ENCODE measurements at places on chromosomes 4 and X. TPM values are rescaled to one million over a fixed set of nuclear protein-coding genes. Genes with fewer than 3 reads are reported as not detected.

- no peaks in the 10 kb centered on the region for H3K36me3 ChIP-seq
- H3K4me3 ChIP-seq: no peak overlapping the region
- H3K27ac ChIP-seq: no peak overlapping the region
- no peaks in the 10 kb centered on the region for H3K27me3 ChIP-seq
- no peaks in the 10 kb centered on the region for H3K4me1 ChIP-seq
- DNase-seq: no peak
Measured at GRCh38 chr4:168723020-168723419, 226.2 kb downstream of the PALLD start.

DNA sequence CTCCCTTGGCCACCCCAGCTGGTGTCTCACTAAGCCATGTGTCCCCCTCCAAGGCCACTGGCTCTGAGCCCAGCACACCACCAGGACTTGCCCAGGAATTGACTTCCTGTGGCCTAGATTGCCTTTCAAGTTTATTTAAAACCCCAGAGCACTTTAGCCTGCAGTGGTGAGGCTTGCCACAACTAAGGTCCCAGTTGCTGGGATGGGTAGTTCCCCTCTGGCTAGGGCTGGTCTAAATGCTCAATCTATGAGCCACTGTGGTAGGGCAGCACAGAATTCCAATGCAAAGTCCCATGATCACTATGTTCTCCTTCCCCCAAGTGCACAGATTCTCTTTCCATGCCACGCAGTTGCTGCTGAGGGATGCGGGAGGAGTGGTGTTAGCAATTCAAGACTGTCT, 61.1 kb upstream of the HCCS start:
- H3K27ac ChIP-seq: no peak overlapping the region
- no peaks in the 10 kb centered on the region for H3K27me3 ChIP-seq
- no peaks in the 10 kb centered on the region for H3K36me3 ChIP-seq

DNA sequence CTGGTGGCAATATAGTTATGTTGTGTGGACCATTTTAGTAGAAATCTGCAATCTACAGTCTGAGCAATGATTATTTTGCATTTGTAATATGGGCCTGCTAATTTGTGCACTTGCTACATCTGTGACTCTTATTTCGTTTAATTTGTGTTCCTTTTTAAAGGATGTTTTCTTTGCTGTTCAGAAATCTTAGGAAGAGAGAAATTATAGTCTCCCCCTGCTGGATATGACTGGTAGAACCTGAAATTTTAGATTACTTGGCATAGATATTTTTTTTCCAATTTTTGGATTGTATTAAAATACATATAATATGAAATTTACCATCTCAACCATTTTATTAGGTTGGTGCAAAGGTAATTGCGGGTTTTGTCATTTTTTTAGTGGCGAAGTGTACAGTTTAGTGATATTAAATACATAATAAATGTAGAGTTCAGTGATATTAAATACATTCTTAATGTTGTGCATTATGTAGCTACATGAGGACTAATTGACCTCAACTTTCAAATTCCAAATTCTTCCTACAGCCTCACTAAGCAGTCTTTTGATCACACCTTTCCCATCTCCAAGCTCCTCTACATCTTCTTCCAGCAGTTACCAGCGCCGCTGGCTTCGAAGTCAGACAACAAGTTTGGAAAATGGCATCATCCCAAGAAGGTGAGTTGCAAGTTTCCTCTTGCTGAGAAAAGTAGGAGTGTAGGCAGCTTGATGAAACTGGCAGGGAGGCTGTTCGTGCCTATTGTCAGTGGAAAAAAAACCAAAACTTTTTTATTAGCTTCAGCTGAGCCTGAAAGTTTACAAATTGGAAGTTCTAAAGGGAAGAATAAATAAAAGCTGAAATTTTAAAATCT, 82.2 kb downstream of the FNIP2 start:
- H3K27me3 ChIP-seq: no peaks in the 10 kb centered on the region
- no peaks in the 10 kb centered on the region for H3K36me3 ChIP-seq
- no peak overlapping the region for H3K27ac ChIP-seq
- no peaks in the 10 kb centered on the region for H3K4me1 ChIP-seq

DNA sequence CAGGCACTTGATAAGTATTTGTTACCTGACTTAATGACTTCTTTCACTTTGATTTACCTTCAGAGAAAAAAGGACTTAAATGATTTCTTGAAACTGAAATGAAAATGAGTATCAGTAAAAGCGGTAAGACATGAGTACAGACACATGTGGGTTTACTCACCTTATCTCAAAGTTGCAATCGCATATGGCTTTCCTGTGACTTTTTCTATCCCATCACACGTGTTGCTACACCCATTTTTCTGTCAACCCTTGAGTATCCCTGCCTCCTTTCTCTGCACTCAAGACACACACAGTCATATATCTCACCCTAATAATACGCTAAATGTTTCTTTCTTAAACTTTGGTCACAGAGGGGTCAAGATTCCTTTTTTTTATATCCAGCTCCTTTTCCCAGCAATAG, 11.0 kb upstream of the ARHGEF38 start:
- H3K27ac ChIP-seq: no peak overlapping the region
- no peak for DNase-seq
- no peak overlapping the region for H3K4me3 ChIP-seq
- H3K27me3 ChIP-seq: no peaks in the 10 kb centered on the region

DNA sequence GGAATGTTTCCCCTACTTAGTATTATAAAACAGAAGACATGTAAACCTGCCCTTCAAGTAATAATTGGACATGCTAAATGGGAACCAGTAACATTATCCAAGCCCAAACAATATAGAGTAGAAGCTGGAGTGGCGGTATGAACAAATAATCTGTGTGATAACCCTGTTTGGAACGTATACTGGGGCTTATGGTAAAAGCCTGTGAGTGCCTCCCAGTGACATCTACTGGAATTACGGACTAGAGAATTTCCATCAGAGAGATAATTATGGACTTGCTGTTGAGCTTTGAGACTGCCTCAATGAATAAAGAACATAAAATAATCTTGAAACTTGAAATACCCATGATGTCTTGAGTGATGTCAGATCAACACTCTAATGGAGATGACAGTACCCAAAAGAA, 406.3 kb upstream of the GRIA3 start:
- no peak overlapping the region for H3K27ac ChIP-seq
- no peak overlapping the region for H3K4me3 ChIP-seq
- DNase-seq: no peak
- no peaks in the 10 kb centered on the region for H3K27me3 ChIP-seq
- H3K36me3 ChIP-seq: no peaks in the 10 kb centered on the region

GRCh38 chrX:130468395-130468923, 66.7 kb downstream of the RBMX2 start:
- no peaks in the 10 kb centered on the region for H3K27me3 ChIP-seq
- no peaks in the 10 kb centered on the region for H3K36me3 ChIP-seq
- no peak overlapping the region for H3K4me3 ChIP-seq
- no peaks in the 10 kb centered on the region for H3K4me1 ChIP-seq

DNA sequence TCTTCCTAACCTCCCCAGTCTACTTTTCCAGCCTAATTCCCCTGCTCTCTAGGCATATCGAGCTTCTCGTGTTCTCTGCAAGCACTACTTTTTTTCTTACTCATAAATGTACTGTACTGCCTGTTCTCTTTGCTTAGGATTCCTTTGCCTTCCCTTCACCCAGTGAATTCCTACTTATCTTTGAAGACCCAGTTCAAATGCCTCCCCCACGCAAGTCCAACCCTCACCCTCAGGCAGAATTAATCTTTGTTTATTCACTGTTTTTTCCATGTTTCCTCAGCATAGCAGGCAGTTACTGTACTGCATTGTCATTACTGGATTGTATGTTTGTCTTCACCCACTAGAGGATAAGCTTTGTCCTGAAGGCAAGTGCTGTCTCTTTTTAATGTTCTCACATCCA, 287.7 kb downstream of the BMPR1B start:
- H3K4me1 ChIP-seq: no peaks in the 10 kb centered on the region
- DNase-seq: no peak
- H3K36me3 ChIP-seq: no peaks in the 10 kb centered on the region
- H3K27ac ChIP-seq: no peak overlapping the region
- H3K4me3 ChIP-seq: no peak overlapping the region
- no peaks in the 10 kb centered on the region for H3K27me3 ChIP-seq

- H3K4me3 ChIP-seq: no peak overlapping the region
- no peaks in the 10 kb centered on the region for H3K36me3 ChIP-seq
- DNase-seq: no peak
- no peaks in the 10 kb centered on the region for H3K4me1 ChIP-seq
- no peak overlapping the region for H3K27ac ChIP-seq
Measured at GRCh38 chr4:61583696-61584095, 383.6 kb downstream of the ADGRL3 start.

- H3K27me3 ChIP-seq: no peaks in the 10 kb centered on the region
- no peak overlapping the region for H3K4me3 ChIP-seq
- H3K27ac ChIP-seq: no peak overlapping the region
- no peaks in the 10 kb centered on the region for H3K36me3 ChIP-seq
- H3K4me1 ChIP-seq: no peaks in the 10 kb centered on the region
- no peak for DNase-seq
Measured at GRCh38 chr4:123950530-123950929, 553.9 kb downstream of the SPRY1 start.

- no peak overlapping the region for H3K27ac ChIP-seq
- no peak overlapping the region for H3K4me3 ChIP-seq
- no peaks in the 10 kb centered on the region for H3K36me3 ChIP-seq
- no peak for DNase-seq
- no peaks in the 10 kb centered on the region for H3K27me3 ChIP-seq
- no peaks in the 10 kb centered on the region for H3K4me1 ChIP-seq
Measured at GRCh38 chr4:32172761-32173160, 1452.6 kb downstream of the PCDH7 start.

DNA sequence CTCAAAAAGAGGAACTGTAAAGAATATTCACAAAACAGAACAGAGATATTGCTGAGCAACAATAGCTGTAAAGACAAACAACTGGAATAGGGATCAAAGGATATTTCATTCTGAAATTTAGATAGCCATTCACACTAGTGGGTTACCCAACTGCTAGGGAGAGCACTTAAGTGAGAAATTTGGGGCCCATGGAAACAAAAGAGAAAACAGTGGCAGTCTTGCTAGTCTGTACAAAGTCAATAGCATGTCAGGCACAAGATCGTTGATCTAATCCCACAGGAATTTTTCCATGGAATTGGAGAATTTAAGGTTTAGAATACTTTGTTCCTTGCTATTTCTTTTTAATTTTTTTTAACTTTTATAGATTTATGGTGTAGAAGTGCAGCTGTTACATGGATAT, 467.0 kb downstream of the PCDH18 start:
- H3K4me3 ChIP-seq: no peak overlapping the region
- H3K27me3 ChIP-seq: no peaks in the 10 kb centered on the region
- H3K36me3 ChIP-seq: no peaks in the 10 kb centered on the region

GRCh38 chr4:128416921-128417320, 129.3 kb upstream of the PGRMC2 start:
- H3K27me3 ChIP-seq: no peaks in the 10 kb centered on the region
- H3K4me1 ChIP-seq: no peaks in the 10 kb centered on the region
- no peak overlapping the region for H3K4me3 ChIP-seq
- no peak overlapping the region for H3K27ac ChIP-seq
- no peaks in the 10 kb centered on the region for H3K36me3 ChIP-seq

DNA sequence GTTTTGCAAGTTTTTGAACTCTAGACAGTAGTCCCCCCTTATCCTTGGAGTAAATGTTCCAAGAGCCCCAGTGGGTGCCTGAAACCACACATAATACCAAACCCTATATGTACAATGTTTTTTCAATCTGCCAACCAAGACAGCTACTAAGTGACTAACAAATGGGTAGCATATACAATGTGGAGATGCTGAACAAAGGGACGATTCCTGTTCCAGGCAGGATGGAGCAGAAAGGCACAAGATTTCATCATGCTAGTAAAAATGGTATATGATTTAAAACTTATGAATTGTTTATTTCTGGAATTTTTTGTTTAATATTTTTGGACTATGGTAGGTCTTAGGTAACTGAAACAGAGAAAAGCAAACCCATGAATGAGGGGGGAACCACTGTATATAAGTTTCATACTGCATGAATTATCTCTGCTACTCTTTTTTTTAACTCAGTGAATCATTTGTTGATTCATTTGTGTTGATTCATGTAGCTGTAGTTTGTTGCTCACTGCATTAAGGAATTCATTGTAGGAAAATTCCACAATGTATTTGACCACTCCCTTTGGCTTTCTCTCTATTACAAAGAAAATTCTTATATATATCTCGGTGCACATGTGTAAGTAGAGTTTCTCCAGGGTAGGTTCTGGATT, 21.9 kb upstream of the ANXA3 start:
- H3K36me3 ChIP-seq: no peaks in the 10 kb centered on the region
- no peaks in the 10 kb centered on the region for H3K4me1 ChIP-seq
- no peak for DNase-seq
- H3K27me3 ChIP-seq: no peaks in the 10 kb centered on the region

DNA sequence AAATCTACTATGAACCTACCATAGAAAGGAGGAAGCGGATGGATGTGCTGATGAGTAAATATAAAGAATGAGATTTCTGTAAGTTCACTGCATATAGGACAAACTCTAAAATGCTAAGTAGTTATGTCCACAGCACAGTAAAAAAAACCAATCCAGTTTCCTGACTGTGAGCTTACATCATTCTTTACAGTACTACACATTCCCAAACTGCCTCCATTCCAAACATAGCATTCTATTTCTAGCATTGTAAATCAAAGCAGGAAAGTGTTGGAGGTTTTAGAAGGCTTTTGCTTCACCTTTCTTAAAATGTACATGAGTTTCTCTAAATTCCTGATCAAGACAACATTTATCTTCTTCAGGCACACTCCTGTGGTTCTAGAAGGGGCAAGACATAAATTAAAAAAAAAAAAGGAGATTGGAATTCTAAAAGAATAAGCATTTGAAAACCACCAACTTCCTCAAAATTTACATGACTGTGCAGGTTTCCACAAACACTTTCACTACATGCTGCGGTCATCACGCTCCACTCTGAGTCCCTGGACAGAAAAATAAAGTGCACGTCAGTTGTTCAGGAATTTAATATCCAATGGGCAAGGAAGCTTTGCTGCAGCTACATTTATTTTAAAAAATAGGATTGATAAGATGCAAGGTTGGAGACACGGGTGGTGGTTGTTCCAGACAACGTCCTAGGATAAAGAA, 297.6 kb upstream of the STS start:
- H3K36me3 ChIP-seq: no peaks in the 10 kb centered on the region
- no peak overlapping the region for H3K27ac ChIP-seq
- no peak overlapping the region for H3K4me3 ChIP-seq
- no peaks in the 10 kb centered on the region for H3K27me3 ChIP-seq
- no peaks in the 10 kb centered on the region for H3K4me1 ChIP-seq
- DNase-seq: no peak

DNA sequence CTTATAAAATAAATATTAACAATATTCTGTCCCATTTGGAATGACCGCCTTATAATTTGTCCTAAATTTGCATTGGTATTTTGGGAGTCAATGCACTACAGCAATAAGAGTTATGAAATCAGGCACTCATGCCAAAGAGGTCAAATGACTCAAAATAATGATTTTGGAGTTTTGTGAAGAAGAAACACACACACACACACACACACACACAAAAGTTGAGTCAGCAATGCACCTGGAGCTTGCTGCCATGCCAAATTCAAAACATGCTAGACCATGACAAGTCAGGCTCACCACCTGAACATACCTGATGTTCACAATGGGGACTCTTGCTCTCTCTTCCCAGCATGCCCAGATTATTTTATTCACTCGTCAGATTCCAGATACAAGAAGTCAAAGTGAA, 56.7 kb downstream of the PROM1 start:
- no peaks in the 10 kb centered on the region for H3K4me1 ChIP-seq
- H3K27ac ChIP-seq: no peak overlapping the region
- no peaks in the 10 kb centered on the region for H3K27me3 ChIP-seq
- no peaks in the 10 kb centered on the region for H3K36me3 ChIP-seq

Gene GLUD2
- 0.20 TPM for polyA plus RNA-seq

Gene SLC34A2
- not detected for polyA plus RNA-seq

Gene DRD5
- not detected for polyA plus RNA-seq

Gene MAGEB17
- polyA plus RNA-seq: not detected

Gene CFAP47
- polyA plus RNA-seq: not detected

Gene HSD17B13
- polyA plus RNA-seq: not detected

Gene NEK1
- polyA plus RNA-seq: 10.5 TPM

Gene CSN1S1
- polyA plus RNA-seq: not detected

Gene PABPC5
- not detected for polyA plus RNA-seq

Gene FAM47A
- not detected for polyA plus RNA-seq

Gene ATP2B3
- polyA plus RNA-seq: not detected
